ENCODE measurements at places on chromosomes 16 and 17.

- DNase-seq: no peak
Observed at GRCh38 chr17:77602062-77602746, 356.3 kb upstream of the TNRC6C start.

DNA sequence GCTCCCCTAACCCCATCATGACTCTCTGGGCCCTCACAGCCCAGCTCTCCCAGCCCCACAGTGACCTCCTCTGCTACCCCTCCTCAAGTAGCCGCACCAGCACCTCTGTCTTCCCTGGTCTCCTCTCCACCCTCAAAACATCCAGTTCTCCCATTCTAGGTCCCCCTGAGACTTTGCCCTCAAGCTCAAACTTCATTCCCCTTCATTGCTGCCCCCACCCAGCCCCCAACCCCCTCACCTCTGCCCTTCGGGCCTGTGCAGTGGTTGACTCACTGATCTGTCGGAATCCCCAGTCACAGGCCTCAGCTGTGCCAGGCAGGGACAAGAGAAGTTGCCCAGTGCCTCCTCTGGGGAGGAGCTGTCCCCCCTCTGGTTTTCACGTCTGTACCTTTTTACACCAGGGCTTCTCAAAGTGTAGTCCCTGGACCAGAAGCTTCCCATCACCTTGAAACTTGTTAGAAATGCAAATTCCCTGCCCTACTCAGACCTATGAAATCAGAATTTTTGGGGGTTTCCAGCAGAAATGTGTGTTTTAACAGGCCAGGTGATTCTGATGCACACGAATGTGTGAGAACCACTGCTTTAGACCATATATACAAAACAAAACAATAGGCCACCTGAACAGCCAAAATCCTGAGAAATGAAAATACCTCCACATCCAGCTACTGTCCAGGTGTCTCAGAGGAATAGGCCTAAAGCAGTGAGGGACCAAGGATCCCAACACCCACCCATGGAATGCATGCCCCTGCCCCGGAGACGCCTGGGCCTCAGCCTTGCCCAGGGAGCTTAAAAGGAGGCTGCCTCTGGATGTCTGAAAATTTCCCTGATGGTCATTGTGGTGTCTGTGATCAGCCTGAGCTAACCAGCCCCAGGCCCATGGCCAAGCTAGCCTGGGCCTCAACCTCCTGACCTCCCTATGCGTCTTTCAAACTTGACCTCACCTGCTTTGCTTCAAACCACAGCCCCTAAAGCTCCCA lies 853 bp upstream of the DOK4 start:
- DNase-seq: no peak

DNA sequence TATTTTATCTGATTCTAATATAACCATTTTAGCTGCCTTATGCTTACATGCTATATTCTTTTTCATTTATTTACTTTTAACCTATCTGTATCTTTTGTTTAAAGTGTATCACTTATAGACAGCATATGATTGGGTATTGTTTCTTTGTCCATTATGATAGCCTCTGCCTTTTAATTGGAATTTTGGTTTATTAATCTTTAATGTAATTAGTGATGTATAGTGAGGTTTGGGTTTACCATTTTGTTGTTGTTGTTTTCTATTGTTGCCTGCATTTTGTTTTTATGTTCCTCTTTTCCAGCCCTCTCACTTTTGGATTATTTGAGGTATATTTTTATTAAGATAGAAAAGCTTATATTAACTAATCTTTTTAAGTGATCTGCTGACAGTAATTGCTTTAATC lies 59.4 kb downstream of the NLK start:
- no peak for DNase-seq

DNA sequence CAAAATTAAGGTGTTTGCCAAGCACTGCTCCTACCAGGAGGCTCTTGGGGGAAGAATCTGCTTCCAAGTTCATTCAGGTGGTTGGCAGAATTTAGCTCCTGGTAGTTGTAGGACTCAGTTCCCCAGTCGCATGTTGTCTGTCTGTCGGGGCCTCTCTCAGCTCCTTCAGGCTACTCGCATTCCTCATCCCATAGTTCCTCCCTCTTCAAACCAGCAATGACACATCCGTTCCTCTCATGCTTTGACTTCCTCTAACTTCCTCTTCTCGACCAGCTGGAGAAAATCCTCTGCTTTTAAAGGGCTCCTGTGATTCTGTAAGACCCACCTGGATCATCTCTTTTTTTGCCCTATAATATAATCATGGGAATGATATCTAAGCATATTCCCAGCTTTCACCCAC lies 108.1 kb downstream of the PMP22 start:
- no peak for DNase-seq

- DNase-seq: no peak
Observed at GRCh38 chr17:80604009-80604669, 59.5 kb downstream of the RPTOR start.

Data from NCI-H2171 (cell line).